EL (cell line): ENCODE measurements at places on chromosomes 1 and 21.

- no peak for DNase-seq
These were observed 32.7 kb downstream of the PPP2R5A start for GRCh38 chr1:212317916-212318315.

GRCh38 chr1:53197291-53198200 is 922 bp downstream of the CPT2 start:
- DNase-seq, result peak; percentile 40

GRCh38 chr1:94962409-94963265 is 35.7 kb upstream of the CNN3 start:
- DNase-seq, result peak; percentile 63

DNA sequence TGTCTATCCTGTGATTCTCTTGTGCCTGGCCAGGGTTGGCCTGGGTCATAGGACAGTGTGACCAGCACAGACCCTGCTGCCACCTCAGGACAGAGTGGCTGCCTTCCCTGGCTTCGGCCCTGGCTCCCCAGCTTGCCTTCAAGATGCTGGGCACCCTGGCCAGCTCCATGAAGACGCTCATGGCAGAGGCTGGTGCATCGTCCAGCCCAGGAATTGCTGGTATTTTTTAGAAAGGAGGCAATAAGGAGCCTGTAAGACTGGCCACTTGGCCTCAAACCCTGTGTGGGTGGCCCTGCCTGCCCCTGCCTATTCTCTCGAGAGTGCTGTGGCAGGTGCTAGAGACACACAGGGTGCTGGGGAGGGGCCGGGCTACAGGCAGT is 70.4 kb upstream of the ACTRT2 start:
- DNase-seq, result no peak

GRCh38 chr1:15714406-15715136 is 21.5 kb upstream of the SLC25A34 start:
- no peak for DNase-seq

DNA sequence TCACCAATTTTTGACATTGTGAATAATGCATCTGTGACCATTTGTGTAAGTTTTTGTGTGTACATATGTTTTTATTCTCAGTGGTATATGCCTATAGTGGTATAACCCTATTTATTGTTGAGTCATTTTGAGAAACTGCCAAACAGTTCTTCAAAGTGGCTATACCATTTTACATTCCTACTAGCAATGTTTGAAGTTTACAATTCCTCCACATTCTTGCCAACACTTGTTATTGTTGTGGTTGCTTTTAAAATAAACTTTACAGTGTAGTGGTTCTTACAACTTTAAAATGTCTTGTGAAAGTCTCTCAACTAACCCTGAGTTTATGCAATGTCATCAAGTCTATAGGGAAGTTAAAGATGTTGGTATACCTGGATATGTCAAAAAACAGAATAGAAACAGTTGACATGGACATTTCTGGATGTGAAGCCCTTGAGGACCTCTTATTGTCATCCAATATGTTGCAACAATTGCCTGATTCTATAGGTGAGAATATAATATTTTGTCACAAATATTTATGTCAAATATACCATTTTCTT is 219.4 kb downstream of the LRRC40 start:
- DNase-seq, result no peak

DNA sequence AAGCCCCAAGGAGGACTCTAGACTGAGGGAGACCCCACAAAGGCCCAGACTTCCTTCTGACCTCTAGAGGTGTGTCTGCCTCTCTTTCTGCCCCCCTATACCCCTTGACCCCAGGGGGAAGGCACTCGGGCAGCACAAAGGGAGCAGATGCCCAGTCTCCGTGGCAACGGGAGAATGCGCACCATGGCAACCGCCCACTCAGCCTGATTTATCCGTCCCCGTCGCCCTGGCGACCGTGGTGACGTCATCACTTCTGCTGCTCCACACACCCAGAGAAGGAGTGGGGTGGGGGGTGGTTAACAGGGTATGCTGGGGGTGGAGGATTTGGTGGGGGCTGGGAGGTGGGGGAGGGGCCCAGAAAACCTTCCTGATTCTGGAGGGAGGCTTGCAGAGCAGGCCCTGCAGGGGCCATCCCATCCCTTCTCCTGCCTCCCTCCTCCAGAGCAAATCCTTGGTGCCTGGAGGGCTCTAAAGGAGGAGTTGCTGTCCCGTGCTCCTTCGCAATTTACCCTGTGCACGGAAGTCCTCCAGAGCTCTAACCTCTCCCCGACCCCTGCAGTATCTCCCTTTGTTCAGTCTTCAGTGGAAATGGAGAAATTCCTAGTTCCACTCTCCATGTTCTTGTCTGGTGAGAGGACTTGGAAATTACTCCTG is 6.3 kb downstream of the CELF3 start:
- peak; percentile 37 for DNase-seq

DNA sequence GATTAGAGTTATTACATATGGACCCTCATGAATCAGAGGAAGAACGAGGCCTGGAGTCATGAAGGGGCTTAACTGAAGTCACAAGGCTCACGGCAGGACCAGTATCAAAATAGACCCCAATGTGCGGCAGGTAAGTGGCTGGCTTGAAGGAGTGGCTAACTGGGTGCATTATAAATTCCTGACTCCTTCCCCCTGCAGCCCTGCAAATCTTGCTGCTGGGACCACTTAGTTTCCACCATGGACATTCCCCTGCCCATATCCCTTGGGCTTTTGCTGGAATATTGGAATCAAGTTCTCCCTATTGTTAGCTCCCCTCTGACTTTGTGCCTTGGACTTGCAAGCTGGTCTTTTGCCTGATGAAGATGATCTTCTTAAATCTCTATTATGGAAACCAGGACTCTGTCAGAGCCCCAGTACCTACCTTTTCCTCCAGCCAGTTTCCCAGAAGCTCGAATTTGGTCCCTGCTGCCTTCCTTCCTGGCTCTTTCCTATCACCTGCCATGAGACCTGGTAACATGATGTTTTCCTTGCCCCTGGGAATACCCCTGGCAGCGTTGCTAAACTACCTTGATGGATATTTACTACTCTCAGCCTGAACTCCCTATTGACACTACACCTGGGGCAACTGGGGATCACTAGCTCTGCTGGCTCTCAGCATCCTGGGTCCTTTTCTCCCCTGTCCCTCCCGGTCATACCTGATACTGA is 156.0 kb upstream of the JUN start:
- no peak for DNase-seq

DNA sequence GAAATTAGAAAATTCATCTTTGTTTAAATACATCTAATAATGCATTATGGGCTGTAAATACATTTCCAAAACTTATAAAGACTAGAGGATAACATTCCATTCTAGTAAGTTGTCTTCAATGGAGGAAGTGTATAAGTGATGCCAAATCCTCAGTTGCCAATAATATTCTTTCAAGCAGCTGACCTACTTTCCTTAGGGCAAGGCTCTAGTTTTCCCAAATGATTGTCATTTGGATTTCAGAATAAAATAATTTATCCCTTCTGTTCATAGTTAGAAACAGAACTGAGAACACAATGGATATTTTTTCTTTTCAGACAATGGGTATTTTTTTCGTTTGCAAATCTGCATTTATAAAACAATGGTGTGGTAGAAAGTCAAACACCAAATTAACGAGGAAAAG is 354.9 kb upstream of the ADAMTS5 start:
- DNase-seq, result no peak

DNA sequence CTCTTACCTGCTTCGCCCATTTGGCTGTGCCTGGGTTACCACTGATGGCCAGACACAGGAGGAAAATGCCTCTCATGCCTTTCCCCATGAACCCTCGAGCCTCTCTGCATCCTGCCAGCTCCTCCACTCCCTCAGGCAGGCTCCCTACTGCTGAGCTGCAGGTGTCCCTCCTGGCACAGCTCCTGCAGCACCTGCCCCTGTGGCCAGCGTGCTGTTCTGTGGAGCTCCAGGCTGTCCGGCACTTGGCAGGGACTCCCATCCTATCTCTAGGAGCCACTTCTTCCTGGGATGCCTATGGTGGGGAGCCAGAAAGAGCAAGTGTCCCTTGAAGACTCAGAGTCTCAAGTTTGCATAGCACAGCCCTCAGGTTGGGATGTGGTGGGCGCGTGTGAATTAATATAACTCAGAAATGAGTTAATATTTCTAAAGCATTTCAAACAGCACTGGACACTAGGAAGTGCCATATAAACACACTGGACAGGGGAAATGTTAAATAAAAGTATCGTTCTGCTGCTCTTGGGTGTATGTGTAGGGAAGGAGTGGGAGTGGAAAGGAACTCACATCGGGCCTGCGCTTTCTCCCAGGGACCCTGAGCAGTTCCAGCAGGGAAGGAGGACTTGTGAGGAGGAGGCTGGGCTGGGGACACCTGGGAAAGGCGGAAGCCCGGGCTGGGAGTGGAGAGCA is 2.7 kb downstream of the LRRC71 start:
- DNase-seq, result no peak

GRCh38 chr1:150881331-150882070 is 5.1 kb upstream of the ARNT start:
- DNase-seq, result peak; percentile 90

DNA sequence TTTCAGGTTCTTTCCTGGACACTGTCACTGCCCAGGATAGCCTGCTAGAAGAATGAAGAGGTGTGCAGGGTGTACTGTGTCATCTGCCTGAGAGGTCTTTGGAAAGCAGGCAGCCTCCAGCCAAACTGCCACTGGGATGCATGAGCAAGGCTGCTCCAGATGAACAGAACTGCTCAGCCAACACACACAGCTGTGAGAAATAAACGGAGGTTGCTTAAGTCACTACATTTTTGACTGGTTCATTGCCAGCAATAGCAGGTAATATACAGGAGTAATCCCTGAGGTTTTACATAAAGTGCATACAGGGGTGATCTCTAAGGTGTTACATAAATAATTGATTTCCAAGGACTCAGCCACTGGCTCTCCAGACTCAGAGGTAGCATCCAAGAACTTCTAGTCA is 516.9 kb downstream of the BRINP3 start:
- no peak for DNase-seq
